ENCODE measurements at places on chromosomes 7 and 10.

DNA sequence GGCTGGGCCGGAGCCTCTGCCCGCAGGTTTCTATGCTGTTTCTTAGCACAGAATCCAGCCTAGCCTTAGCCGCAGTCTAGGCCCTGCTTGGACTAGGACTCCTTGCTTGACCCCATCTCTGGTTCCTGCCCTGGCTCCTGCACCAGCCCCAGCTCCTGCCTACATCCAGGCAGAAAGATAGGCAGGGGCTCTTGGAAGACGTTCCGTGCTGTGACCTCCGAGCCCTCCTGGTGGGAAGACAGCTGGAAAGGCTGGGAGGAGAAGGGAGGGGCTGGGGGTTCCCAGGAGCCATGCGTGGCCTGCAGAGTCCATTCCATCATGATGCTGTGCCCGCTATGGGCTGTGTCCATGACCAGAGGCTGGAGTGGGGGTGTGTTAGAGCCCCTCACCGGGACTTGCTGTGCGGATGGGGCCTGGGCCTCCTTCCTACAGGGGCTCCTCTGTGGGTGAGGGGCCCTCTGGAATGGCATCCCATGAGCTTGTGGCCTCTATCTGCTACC is 26.2 kb downstream of the RAMP3 start:
- no peak for DNase-seq

DNA sequence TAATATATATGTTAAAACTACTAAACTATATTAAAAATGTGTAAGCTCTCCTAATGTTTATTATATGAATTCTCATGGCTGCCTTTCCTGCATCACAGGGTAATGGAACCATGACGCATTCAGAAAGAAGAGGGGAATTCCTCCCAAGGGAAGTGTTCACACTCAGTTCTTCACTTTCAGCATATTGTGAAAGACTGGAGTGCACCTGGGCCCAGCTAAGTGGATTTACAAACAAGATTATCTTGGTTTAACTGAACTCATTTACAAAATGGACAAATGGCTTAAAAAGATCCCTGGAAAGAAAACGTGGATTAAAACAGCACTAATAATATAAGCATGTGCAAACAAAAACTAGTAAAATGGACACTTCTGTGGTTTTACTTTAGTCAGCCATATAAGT is 149.8 kb downstream of the DOCK4 start:
- no peak for DNase-seq

GRCh38 chr7:57176928-57177635 is 44.8 kb upstream of the ZNF479 start:
- DNase-seq, result no peak

- no peak for DNase-seq
Measured at GRCh38 chr10:83166344-83166743, 973.0 kb upstream of the GHITM start.

DNA sequence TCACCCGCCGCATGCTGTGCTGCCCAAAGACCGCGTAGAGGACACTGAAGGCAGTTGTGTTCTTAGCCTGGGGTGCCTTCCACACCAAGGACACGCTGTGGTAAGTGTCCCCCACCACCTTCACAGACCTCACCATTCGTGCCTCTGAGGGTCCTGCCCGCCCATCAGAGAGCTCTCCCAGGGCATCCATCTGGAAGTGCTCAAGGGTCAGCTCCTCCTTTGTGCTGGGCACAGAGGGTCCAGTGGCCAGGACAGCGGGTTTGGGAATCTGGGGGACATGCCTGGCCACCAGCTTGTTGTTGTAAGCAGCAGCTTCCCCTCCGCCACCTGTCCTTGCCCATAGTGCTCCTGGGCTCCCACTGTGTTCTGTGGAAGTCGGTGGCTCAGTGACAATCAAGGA is 7.0 kb upstream of the LRIT2 start:
- no peak for DNase-seq

- DNase-seq, result no peak
Measured at GRCh38 chr10:89550509-89550908, 15.1 kb upstream of the SLC16A12 start.

- DNase-seq, result no peak
Measured at GRCh38 chr7:6228361-6229229, 43.8 kb downstream of the CYTH3 start.

GRCh38 chr10:21920633-21921032 is 82.9 kb downstream of the DNAJC1 start:
- DNase-seq, result no peak

DNA sequence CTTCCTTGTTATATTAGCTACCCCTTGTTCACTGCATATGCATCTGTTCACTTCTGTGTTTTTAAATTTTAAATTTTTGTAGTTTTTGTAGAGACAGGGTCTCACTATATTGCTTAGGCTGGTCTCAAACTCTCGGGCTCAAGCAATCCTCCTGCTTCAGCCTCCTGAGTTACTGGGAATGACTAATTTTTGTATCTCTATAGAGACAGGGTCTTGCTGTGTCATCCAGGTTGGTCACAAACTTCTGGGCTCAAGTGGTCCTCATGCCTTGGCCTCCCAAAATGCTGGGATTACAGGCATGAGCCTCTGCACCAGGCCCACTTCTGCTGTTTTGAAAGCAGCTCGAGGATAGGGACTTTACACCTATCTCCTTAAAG is 64.6 kb downstream of the PRTFDC1 start:
- DNase-seq, result no peak

DNA sequence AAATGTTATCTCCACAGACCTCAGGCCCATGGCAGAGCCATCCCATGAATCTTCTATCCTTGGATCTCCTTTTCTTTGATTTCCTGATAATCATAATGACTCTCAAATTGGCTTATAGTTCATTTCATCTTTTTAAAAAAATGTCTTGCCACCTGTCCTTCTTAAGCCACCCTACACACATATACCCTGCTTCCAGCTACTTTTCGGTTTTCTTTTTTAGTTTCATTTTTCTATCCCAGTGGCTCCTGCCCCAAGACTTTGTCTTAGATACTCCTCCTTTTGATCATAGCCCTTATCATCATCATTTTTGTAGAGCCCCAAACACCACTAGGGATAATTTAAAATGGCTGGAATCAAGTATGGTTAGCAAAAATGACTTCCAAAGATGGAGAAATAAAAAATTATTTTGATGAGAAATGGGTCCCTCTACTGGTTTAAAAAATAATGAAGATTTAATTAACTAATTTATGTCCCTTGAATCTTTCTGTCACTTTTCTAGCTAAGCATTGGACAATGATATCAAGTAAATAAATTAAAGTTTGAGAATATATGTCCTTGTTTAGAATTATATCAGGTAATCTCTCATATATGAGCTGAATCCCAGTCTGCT is 277.3 kb upstream of the SEMA3D start:
- DNase-seq, result no peak

Measured in activated T-helper 2 cell treated with anti-CD3 and anti-CD28 coated beads, Interferon-gamma antibody, Interleukin-2, Interleukin-4, amounts not matched to agents 10 μg/mL and 5 μg/mL and 100 μg/mL, durations not matched to agents 14 hours and 24 hours and 36 hours (primary cell).